ENCODE measurements at places on chromosomes 3 and 15. TPM values are rescaled to one million over a fixed set of nuclear protein-coding genes. Genes with fewer than 3 reads are reported as not detected.
A peak's percentile ranks its signal among the peaks of the same experiment; 100 is the strongest.

DNA sequence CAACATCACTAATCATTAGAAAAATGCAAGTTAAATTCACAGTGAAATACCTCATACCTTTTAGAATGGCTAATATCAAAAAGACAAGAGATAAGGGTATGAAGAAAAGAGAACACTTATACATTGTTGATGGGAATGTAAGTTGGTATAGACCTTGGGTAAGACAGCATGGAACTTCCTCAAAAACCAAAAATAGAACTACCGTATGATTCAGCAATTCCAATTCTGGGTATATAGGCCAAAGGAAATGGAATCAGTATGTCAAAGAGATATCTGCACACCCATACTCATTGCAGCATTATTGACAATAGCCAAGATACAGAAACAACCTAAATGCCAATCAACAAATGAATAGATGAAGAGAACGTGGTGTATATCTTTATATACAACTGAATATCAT lies 166.8 kb upstream of the LRRN1 start:
- no peak for DNase-seq

CHRNA3 gene
- total RNA-seq = not detected

DNA sequence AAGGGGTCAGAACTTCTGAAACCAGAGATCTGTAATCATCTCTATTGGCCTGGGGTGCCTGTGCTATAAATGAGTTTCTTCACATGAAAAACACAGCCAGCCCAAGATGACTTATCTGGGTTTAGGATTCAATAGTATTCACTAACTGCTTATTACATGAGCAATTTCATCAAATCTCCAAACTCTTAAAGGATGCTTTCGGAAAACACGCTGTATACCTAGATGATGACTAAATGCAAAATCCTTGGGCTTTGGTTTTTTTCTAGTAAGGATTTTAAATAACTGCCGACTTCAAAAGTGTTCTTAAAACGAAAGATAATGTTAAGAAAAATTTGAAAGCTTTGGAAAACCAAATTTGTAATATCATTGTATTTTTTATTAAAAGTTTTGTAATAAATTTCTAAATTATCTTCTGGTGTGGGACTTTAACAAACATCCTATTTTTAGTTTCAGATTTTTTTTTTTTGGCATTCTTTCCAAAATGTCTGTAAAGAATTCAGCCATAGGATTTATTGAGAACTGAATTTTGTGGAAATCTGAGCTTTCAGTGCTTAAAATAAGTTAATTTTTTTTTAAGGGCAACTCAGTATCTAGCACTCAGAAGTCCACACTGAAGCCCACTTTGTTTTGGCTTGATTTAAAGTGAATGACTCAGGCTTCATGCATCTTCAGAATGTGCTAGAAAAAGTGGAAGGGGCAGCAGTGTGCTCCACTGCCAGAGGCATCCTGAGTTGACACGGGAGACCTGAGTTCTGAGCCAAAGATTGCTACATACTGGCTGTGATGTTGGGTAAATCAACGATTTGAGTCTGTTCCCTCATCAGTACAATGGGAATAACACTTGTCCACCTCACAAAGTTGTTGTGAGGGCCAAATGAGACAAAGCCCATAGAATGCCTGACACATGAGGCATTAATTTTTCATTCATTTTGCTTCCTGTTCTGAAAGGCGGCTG lies 18.7 kb downstream of the TMEM43 start:
- peak; percentile 93 for DNase-seq

GRCh38 chr3:141802316-141803077 lies 39.3 kb downstream of the GRK7 start:
- DNase-seq = no peak

DNA sequence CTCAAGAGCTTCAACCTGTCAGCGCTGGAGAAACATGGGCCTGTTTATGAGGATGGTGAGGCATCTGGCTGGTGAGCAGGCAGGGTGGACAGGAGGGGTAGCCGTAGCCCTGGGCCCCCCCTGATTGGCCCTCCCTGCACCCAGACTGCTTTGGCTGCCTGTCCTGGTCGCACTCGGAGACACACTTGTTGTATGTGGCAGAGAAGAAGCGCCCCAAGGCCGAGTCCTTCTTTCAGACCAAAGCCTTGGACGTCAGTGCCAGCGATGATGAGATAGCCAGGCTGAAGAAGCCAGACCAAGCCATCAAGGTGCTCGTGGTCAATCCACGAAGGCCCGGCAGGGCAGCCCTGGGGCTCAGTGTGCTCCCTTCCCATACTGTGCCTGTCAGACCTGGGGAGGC lies 1.8 kb downstream of the APEH start:
- DNase-seq = no peak

DNA sequence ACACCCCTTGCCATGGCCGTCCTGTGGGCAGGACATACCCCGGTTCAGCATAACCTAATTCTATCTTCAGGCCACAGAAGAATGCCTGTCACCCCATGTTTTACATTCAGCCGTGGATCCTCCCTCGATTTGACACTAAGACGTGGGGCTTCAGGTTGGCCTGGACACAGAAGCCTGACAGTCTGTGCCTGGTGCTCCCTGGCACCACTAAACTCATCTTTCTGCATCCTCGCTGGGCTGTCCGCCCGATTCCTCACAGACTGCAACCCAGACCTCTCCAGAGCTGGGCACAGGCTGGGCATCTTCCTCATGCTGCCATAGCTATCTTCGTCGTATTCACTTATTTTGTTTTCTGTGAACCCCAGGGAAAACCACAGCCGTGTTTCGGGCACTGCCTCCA lies 117.8 kb upstream of the IQSEC1 start:
- DNase-seq = no peak

- no peak for DNase-seq
These were observed 47.6 kb upstream of the SPPL2A start for GRCh38 chr15:50813089-50813488.
